ENCODE measurements at places on chromosomes 12 and 14.

GRCh38 chr12:97601934-97602720 lies 139.5 kb downstream of the RMST start:
- DNase-seq, result no peak

GRCh38 chr12:51630986-51631385 lies 40.0 kb downstream of the SCN8A start:
- DNase-seq, result no peak

- DNase-seq, result no peak
Observed at GRCh38 chr14:95488376-95489213, 27.9 kb downstream of the SYNE3 start.

DNA sequence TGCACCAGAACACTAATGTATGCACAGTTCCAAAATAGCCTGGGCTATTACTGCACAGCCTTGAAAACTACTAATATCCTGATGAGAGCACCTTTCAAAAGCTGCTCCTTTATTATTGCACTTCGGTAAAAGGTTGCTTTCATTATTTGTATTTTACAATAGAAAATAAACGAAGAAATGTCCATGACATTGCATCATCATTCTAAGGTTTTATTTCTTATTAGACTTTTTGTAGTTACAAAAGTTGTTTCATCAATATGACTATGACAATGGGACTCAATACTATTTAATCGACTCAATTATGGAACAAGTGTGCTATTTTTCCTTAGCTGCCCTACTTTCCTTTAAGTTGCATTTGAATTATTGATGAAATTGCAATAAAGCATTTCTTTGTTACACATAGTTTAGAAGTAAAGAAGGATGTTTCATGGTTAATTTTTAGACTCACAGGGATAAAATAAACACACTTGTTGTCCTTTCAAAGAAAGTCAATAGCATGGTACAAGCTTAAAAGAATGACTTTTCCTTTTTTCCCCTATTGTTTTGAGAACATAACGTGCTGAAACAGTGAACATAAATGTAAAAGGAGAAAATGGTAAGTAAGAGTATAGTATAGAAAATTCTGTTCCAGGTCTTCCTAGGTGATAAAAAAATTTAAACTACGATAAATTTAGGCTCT lies 407.6 kb downstream of the BCAT1 start:
- no peak for DNase-seq

DNA sequence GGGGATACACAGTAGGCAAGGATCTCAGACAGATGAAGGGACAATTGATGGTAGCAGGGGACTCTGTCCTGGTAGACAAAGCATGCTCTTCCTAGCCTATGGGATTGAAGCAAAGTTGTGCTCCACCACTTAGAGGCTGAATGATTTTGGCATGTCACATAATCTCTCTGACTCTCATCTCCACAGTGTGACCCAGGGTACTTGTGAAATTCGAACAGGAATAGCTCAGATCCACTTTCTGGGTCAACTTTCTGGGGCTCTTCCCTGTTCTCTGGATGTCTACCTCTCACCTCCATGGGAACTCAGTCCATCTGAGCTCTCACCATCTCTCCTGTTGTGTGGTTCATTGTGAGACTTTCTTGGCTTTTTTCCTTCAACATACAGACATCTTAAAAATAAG lies 1.7 kb upstream of the DCD start:
- no peak for DNase-seq
